ENCODE measurements at places on chromosomes 16 and 17.

DNA sequence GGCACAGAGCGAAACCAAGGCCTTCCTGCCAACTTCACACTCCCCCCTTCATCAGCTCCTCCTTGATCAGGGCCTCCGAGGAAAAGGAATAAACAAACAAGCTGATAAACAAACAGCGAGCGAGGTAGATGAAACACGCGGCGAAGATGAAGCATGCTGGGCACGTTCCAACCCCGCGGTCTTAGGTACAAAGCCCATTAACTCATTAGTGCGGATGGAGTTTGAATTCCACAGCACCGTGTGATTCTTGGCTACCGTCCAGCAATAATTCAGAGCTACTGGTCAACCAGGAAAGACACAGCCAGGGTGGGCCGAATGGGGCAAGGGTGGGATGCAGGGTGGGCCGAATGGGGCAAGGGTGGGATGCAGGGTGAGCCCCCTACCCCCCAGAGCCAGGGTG, 67.3 kb downstream of the RBFOX3 start:
- DNase-seq = no peak

DNA sequence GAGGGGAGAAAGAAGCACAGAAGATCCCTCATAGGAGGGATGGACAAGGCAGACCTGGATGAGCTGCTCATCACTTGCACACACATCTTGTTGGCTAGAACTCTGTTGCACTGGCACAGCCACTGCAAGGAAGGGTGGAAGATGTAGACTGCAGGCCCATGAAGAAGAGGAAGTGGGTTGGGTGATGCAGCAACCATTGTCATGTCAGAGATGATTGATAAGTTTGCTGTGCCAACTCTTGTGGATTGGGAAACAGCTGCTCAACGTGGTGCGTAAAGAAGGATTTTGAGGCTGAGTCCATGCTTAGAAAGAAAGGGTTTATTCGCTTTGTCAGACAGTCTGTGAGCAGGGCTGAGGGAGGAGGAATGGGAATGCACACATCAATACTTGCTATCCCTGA, 161.4 kb upstream of the MPHOSPH6 start:
- DNase-seq = no peak

GRCh38 chr17:40497695-40498094, 3.7 kb downstream of the TNS4 start:
- no peak for DNase-seq

DNA sequence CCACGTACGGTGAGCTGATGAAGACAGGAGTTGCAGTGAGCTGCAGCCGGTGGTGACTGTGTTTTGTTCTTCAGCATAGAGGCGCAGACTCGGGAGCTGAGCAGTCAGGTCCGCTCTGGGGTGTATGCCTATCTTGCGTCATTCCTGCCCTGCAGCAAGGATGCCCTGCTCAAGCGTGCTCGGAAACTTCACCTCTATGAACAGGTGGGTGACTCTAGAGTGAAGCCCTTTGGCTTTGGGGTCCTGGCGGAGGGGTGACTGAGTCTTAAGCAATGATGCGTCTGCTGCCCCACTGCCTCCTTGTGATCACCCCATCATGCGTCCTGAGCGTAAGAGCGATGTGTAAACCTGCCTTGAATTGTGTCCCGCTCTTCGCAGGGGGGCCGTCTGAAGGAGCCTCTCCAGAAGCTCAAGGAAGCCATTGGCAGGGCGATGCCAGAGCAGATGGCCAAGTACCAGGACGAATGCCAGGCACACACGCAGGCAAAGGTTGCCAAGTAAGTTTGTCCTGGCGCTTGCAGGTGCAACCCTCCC, 22.9 kb downstream of the UBN1 start:
- DNase-seq = no peak

DNA sequence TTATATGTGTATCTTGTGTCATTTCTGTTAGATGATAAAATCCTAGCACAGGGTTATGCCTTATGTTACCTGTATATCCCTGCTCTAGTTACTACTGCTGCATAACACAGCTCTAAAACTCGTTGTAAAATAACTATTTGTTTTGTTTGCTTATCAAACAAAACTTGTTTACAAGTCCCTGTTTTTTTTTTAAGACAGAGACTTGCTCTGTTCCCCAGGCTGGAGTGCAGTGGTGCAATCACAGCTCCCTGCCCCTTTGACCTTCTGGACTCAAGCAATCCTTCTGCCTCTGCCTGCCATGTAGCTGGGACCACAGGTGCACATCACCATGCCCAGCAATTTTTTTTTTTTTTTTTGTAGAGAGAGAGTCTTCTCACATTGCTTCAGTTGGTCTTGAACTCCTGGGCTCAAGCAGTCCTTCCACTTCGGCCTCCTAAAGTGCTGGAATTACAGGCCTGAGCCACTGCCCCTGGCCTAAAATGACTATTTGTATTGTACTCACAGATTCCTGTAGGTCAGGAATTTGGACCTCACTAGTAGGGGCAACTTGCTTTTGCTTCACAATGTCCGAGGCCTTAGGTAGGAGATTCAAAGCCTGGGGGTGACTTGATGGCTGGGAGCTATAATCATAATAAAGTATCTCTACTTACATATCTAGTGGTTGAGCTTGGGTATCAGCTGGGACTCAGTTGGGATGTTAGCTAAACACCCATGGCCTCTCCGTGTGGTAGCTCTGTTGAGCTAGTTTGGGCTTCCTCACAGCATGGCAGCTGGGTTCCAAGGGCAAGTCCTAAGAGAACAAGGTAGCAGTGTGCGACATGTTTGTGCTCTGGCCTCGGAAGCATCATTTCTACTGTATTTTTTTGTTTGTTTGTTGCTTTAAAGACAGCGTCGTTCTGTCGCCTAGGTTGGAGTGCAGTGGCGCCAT, 12.6 kb downstream of the DUSP14 start:
- DNase-seq = no peak

GRCh38 chr16:89536886-89537548, 23.5 kb upstream of the RPL13 start:
- no peak for DNase-seq

DNA sequence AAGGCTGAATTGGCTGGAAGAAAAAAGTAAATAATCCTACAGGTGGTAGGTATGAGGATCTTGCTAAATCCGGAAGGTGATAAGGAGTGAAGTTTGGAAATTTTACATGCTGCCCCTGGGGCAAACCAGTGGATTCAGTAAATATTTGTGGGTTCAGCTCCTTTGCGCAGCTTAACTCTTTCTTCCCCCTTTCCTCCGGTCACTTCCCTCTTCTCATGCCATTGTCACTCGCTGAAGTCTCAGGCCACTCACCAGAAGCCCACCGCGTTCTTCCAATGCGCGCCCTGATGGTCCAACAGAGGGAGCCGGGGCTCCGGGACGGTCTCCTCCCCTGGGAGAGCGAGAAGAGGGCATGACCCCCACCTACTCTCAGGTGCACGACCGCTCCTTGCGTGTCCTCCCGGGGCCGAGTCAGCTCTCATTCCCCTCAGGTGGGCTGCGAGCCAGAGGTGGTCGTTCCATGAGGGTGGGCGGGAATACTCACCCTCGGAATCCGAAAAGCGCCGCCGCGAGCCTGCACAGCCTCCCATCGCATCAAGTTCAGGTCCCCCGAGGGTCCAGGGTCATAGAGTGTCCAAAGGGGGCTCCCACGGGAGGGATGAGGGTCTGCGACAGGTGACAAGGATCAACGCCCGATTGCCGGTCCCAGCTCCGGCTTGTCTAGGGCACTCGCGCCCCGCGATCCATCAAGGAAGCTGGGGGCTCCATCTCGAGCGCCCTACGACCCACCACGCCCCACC, 474 bp downstream of the CLN3 start:
- DNase-seq = no peak

GRCh38 chr16:51034481-51035109, 116.5 kb downstream of the SALL1 start:
- DNase-seq = no peak

DNA sequence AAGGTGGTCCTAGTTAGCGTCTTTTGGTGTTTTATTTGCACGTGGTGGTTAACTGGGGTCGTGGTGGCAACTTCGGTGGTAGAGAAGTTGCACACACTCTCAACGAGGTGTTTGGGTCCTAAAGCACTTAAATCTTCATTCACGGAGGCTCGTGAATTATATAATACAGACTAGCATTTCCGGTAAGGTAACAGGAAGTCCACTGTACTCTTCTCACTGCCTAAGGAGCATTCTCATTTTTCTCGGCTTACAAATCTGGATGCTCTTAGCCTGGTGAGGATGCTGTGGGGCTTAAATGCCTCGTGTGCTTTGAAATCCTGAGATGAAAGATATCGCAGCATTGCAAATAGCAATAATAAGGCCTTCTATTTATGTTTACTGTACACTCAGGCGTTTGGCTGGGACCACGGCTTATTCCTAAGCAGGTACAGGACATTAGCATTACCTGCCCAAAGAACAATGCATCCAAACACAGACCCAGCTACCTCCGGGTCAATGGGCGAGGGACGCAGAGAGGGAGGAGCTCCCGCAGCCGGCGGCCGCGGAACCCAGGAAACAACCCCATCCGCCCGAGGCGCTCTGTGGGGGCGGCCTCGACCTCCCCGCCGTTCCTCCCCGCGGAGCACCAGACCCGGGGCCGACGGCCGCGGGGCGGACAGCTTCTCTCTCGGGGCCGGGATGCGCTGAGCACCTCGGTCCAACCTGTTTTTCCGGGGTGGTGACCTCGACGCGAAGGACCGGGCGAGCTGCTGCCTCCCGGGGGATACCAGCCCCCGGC, 856 bp downstream of the DNAJA2 start:
- DNase-seq = no peak

GRCh38 chr16:28499854-28500253, 5.4 kb downstream of the APOBR start:
- DNase-seq = no peak

- DNase-seq = no peak
Observed at GRCh38 chr16:84197466-84198128, 6.6 kb downstream of the ADAD2 start.

- DNase-seq = no peak
Observed at GRCh38 chr17:51103050-51103449, 17.6 kb downstream of the SPAG9 start.

DNA sequence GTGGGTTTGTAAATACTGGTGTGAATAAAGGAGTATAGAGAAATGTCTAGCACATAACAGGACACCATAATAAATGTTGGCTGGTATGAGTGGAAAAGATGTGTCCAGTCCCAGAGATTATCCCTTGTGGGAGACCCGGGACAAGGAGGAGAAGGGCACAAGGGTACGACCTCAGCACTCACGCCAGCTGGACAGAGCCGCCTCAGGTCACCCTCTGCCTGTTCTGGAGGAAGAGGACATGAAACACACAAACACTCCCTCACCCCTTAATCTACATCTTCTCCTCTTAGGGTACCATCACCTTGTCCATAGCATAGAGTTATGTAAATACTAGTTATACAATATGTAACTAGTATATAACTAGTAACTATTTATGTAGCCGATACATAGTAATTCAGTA, 26.8 kb downstream of the DYNLL2 start:
- no peak for DNase-seq

DNA sequence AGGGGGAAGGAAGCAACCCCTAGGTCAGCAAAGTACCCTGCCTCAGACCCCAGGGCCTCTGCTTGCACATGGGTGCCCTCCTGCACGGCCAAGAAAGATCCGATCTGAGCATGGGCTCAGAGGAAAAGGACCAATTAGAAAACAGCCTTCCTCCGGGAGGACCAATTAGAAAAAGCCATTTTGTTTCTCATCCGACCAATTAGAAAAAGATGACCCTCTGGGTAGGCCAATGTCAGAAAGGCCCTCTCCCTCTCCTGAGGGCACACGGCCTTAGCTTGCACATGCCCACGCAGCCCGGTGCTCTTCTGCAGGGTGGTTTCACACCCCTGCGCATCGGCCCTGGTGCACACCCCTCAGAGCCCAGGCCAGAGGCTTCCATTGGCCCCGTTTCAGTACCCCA, 5.1 kb upstream of the CISD3 start:
- no peak for DNase-seq

DNA sequence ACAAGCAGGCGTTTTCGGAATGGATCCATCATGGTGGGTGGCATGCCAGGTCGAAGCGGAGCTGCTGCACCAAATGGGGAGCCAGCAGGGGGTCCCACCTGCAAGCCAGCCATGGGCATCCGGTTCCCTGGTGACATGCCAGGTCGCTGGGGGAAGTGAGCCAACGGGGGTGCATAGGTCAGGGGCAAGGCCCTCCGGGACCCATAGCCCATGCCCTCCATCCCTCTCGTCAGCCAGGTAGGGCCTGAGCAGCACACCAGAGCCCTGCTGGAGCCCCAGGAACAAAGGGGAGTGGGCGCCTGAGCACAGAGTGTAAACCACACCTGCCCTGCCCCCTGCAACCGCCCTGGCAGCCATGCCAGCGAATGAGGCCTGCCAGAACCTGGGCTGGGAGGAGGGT, 5.0 kb downstream of the SMARCD2 start:
- no peak for DNase-seq

- no peak for DNase-seq
Observed at GRCh38 chr17:53794875-53795274, 27.9 kb upstream of the KIF2B start.

GRCh38 chr16:55021595-55022475, 91.2 kb downstream of the IRX5 start:
- DNase-seq = no peak

GRCh38 chr16:79839466-79840341, 239.2 kb upstream of the MAF start:
- DNase-seq = no peak

DNA sequence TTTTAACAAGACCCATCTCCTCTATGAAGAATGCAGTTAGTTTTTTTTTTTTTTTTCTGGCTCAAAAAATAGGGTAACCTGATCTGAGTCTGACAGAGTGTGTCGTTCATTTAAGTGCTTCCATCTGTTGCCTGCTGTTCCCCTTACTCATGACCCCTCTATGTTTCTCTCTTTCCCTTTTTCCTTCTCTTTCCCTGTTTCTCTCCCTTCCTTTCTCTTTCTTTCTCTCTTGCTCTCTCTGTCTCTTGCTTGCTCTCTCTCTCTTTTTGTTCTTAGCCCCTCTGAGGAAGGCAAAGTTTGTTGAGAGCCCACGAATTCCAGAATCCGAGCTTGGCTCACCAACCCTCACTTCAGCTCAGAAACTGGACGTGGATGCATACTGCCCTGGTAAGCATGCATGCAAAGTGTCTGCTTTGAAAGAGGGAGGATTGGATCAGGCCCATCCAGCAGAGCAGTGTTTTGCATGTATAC, 185.0 kb downstream of the TANC2 start:
- DNase-seq = peak; percentile 41

GRCh38 chr17:56478836-56479447, 114.6 kb upstream of the NOG start:
- no peak for DNase-seq

DNA sequence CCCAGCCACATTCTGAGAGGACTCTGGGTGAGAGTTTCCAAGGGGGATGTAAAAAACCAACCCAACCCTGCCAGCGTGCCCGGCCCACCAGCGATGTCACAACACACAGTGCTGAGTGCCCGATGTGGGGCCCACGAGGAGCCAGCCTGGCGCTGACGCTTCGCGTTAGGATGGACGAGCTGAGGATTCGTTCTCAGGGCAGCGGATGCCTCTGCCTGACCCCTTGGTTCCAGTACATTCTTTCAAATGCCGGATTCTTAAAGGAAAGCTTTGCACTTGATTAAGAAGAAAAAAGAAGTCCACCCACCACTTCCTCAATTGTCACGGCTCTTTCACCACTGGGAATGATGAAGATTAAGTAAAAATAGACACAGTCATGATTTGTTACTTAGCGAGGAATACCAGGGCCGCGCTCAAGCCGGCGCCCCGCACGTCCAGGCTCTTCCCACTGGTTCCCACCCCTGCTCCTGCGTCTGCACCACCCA, 79.4 kb downstream of the IRF8 start:
- DNase-seq = no peak

GRCh38 chr17:44095388-44095646, 24.8 kb downstream of the G6PC3 start:
- DNase-seq = no peak

Data from fibroblast of skin of left biceps (primary cell).